DMS79 treated with DMSO at 0.1 percent for 48 hours (cell line): ENCODE measurements at places on chromosomes 6 and 20.
A peak's percentile ranks its signal among the peaks of the same experiment; 100 is the strongest.

- no peak for DNase-seq
These were observed 103.1 kb upstream of the POPDC3 start for GRCh38 chr6:105282631-105283585.

GRCh38 chr6:68086199-68086598, 548.9 kb upstream of the ADGRB3 start:
- no peak for DNase-seq

- DNase-seq, result no peak
These were observed 62.9 kb upstream of the ARG1 start for GRCh38 chr6:131510094-131510493.

- DNase-seq, result peak; percentile 8
These were observed 67.8 kb upstream of the RALGAPA2 start for GRCh38 chr20:20780127-20780824.

DNA sequence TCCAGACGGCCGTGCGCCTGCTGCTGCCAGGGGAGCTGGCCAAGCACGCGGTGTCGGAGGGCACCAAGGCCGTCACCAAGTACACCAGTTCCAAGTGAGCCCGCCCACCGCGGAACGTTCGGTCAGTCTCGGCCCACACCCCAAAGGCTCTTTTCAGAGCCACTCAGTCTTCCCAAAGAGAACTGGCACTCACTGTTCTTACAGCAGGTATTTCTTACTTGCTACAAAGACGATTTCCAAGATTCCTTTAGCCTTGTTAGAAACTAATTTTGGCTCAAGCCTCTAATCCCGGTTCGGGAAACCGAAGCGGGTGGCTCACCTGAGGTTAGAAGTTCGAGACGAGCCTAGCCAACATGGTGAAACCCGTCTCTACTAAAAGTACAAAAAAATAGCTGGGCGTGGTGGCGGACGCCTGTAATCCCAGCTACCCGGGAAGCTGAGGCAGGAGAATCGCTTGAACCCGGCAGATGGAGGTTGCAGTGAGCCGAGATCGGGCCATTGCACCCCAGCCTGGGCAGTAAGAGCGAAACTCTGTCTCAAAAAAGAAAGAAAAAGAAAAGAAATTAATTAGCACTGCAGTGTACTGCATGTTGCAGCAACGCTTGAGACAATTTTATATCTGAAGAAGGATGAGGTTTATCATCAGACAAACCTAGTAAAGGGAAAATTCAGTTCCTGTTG, 73.1 kb downstream of the OR2B2 start:
- DNase-seq, result no peak

- no peak for DNase-seq
These were observed 46.3 kb downstream of the CYP39A1 start for GRCh38 chr6:46606338-46606737.

GRCh38 chr6:112036088-112036637, 17.7 kb upstream of the CCN6 start:
- no peak for DNase-seq
